ENCODE measurements at places on chromosomes 12 and 14.

GRCh38 chr12:125132698-125133400 lies 67.6 kb downstream of the AACS start:
- DNase-seq = no peak

GRCh38 chr12:2834581-2835491 lies at the start of gene NRIP2:
Gene NRIP2, minus strand, starts transcription at chr12:2835035. Its CDS starts 52 bp downstream, at chr12:2834983.
- peak; percentile 77 for DNase-seq

GRCh38 chr12:80400571-80400991 lies 43.5 kb upstream of the PTPRQ start:
- DNase-seq = peak; percentile 6

- DNase-seq = no peak
These were observed 27.4 kb downstream of the DTX1 start for GRCh38 chr12:113083863-113084435.

DNA sequence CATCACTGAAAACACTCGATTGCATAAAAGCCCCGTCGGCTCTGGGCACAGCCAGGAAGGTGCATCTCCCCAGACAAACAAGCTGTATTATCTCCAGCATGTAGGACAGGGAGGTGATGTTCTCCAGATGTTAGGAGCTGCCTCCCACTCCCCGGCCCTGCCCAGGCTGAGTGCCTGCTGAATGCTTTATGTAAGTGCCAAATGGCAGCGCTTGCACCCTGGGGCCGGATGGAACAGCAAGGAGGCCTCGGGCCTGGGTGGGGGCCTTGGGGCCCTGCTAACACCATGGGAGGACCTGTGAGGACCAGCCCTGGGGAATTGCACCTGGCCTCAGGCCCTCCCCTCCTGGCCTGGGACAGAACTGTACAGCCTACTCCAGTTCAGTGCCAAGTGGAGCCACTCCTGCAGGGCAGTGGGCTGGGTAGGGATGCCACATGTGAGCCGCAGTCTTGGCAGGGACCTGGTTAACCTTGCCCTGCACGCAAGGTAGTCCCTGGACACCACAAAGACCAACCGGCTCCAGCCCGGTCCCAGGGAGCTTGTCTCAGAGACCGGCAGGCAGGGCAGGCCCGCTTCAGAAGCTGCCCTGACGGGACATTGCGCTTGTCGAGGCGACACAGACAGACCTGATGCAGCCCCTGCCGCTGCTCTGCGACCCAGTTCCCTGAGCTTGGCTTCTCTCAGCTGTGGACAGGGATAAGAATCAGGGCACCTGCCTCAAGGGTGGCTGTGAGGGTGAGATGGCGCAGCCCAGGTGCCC lies 35.3 kb upstream of the PPP1R13B start:
- no peak for DNase-seq

- DNase-seq = no peak
These were observed 15.5 kb upstream of the TMEM233 start for GRCh38 chr12:119578112-119578511.

All from globus pallidus (tissue), 1 donor.